Activated naive CD8-positive, alpha-beta T cell treated with anti-CD3 and anti-CD28 coated beads, Interleukin-2, amount 50 U/mL, for 16 hours (primary cell): ENCODE measurements at places on chromosomes 12 and 14.

GRCh38 chr14:71119075-71119474, 211.8 kb downstream of the PCNX1 start:
- DNase-seq: no peak

GRCh38 chr12:130969223-130969622, 15.5 kb downstream of the ADGRD1 start:
- DNase-seq: no peak

- no peak for DNase-seq
These were observed 254.4 kb upstream of the BTG1 start for GRCh38 chr12:92400006-92400405.

GRCh38 chr12:132490422-132491137, 629 bp downstream of the FBRSL1 start:
- DNase-seq: no peak

- no peak for DNase-seq
These were observed 26.1 kb upstream of the EIF4B start for GRCh38 chr12:52980096-52980649.

- no peak for DNase-seq
These were observed 5.6 kb upstream of the SERPINA9 start for GRCh38 chr14:94481468-94482131.

GRCh38 chr14:95480109-95480886, 36.2 kb downstream of the SYNE3 start:
- no peak for DNase-seq

DNA sequence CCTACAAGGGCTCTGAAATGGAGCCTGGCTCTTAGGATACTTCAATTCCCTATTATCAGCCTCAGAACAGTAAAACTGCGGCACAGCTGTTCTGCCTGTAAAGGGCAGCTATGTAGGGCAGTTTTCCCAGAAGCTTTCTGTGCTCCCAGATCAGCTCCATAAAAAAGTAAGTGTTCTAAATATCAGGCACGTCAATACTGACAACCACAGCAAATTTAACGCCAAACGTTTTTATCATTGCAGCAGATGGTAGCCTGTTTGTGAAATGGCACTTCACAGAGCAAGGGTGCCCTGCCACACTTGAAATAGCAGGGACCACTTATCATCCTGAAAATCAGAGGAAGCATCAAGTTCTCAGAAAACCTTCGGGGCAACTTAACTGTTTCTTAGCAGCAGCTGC, 54.8 kb upstream of the PTHLH start:
- no peak for DNase-seq

DNA sequence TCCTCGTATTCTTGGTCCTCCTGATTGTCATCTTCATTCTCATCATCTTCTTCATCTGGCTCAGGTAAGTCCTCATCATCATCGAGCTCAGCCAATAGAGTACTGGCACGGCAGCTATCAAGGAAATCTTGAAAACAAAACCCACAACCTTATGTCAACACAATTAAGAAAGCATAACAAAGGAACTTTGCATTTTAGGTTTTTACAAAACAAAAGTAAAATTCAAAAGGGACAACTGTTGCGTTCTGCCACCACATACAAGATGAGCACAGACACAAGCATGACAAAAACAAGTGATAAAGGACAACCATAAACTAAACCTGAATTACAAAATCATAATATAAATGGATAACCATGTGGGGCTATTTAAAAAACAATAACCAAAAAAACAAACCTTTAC, 84.7 kb downstream of the HECTD1 start:
- no peak for DNase-seq

- no peak for DNase-seq
These were observed 28.9 kb upstream of the EML1 start for GRCh38 chr14:99764222-99764706.

DNA sequence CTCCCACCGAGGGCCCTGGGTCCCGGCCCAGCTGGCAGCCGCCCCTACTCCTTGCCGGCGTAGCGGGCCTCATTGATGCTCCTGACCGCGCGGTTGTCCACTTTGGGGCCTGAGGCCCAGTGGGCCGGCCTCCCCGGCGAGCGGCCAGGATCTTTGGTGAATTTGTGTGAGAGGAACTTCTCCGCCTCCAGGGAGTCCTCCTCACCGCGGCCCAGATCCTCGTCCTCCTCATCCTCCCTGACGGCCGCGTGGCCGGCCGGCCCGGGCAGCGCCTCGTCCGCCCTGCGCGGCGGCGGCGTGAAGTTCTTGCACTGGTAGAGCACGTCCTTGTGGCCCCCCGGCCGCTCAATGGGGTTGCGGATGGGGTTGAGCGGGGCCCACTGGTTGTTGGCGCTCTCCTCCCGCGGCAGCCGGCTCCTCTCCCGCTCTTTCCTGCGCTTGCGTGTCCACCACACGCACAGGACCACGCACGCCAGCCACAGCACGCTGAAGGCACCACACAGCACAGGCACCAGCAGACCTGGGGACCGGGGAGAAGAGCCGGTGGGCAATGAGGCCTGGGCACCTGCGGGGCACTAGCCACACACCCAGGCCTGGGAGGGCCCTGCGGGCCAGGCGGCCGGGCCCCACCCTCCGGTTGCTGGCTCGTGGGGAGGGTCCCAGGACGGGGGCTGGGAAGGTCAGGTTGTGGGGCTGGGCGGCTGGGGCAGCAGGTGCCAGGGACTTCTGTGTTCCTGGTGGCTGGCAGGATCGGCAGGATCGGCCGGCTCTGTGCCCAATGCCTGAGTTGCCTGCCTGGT, 25.7 kb downstream of the JAG2 start:
- DNase-seq: no peak

- no peak for DNase-seq
These were observed 52.5 kb upstream of the PLEKHG7 start for GRCh38 chr12:92650228-92650822.

DNA sequence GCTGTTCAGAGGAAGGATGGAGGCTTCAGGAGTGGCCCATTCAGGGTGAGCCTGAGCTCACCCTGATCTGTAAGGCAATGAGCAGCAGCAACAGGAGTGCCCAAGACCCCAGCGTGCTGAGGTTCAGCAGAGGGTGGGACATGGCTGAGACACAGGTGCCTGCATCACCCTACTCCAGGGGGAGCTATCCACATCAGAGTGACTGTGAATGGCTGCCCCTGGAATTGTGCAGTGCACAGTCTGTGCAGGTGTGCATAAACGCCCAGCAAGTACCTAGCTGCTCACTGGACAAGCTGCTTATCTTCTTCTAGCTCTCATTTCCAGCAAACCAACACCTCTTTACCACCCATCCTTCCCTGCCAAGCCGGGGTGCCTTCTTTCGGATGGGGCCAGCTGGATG, 140.6 kb upstream of the PRMT8 start:
- no peak for DNase-seq

DNA sequence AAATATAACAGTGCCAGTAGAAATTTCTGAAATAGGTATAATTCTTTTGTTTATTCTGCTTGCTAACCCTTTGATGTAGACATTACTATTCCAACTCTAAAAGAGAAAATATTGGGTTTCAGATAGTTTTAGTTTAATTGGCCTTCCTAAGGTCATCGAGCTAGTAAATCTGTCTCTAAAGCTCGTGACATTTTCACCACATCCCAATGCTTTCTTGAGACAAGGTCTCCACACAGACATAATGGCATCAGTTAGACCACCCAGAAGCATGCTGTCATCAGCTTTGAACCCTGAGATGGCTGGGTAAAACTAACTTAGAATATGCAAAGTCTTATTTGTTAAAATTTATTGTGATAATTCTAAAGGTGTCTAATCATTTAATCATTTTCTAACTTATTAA, 52.0 kb downstream of the PIK3C2G start:
- DNase-seq: no peak

GRCh38 chr14:60565211-60565610, 56.3 kb downstream of the SIX6 start:
- no peak for DNase-seq

GRCh38 chr14:45715946-45716345, 462.9 kb upstream of the MIS18BP1 start:
- DNase-seq: no peak

DNA sequence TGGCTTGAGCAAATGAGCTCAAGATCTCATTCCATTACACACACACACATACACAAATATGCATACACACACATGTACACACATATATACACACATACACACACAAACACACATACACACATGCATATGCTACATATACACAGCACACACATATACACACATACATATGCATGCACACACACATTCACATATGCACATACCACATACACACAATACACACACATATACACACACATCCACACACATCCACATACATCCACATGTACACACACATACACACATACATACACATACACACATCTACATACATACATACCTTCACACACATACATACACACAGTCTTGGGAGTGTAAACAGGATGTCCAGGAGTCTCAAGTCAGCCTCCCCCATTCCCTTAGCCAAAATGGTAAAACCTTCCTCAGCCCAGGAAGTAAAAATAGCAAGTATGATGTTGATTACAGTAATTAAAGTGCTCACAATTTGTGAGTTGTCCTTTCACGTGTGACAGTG, 12.8 kb downstream of the HHIPL1 start:
- DNase-seq: no peak

- no peak for DNase-seq
These were observed 185.0 kb downstream of the DPF3 start for GRCh38 chr14:72708708-72709475.

DNA sequence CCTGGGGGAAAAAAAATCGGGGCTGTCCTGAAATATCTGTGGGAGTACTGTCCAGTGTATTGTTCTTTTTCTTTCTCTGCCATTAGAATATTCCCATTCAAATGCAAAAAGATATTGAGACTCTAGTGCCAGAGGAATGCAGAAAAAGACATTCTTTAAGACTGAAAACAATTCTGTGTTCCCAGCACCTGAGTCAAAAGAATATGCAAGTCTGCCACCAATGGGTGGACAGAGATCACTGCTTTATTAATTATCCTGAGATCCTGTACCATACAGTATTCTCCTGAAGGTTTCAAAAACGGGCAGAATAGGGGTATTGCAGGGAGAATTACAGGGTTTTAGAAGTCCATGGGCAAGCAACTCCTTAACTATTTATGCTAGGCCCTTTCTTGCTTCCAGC, 361.8 kb downstream of the C12orf50 start:
- DNase-seq: no peak

GRCh38 chr12:3315201-3315661, 175.8 kb upstream of the PRMT8 start:
- DNase-seq: no peak

- no peak for DNase-seq
These were observed 5.1 kb downstream of the CLMN start for GRCh38 chr14:95314609-95315008.

GRCh38 chr12:50188875-50189575, 21.9 kb upstream of the CERS5 start:
- no peak for DNase-seq

- DNase-seq: no peak
These were observed 2.2 kb downstream of the ENO2 start for GRCh38 chr12:6916426-6917200.

DNA sequence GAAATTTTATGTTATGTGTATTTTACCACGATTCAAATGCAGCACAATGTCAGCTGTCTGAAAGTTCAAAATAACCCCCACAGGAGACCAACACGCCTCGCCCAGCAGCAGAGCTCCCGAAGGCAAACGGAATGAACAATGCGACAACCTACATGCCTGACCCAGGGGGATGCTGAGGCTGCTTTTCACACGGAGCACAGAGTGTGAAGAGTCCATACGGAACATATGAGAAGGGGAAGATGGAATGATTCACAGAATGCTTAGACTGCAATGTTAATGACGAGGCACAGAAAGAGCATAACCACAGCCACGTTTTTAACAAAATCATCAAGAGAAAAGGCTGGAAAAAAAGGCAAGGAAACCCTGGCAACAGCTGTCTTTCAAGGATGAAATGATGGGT, 22.6 kb downstream of the ZFYVE21 start:
- DNase-seq: no peak

GRCh38 chr12:12474471-12474928, 88.2 kb downstream of the DUSP16 start:
- no peak for DNase-seq

DNA sequence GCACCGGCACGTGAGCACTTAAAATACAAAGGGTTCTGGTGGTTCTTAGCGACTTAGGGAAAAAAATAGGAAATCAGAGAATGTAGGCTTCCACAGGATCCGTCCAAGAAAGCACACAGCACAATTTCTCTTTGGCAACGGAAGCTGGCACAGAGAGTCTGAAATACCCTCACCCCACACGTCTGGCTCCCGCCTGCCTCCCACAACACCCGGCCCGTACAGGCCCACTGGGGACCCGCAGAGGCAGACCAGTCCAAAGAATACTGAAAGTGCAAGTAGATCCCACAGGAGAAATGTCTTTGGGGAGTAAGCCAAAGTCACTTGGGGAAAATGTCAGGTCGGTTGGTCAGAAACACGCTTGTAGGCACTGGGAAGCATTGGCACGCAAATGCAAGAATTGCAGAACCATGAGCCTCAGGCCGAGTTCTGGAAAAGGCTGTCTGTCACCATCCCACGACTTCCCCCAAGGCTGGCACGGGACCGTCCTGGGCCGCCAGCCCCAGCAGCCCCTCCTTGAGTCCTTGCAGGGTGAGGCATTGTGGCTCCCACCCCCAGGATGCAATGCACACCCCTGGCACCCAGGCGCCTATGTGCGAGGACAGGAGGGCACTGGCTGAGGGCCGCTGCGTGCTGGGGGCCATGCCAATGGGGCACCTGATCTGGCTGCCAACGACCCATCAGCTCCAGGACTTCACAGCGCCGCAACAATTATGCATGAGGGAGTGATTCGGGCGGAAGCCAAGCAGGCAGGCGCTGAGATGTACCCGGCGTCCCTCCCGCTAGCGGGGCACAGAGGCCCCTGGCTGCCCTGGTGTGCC, 29.7 kb downstream of the CHGA start:
- no peak for DNase-seq

GRCh38 chr14:32606301-32606700, 277.2 kb downstream of the AKAP6 start:
- DNase-seq: no peak

DNA sequence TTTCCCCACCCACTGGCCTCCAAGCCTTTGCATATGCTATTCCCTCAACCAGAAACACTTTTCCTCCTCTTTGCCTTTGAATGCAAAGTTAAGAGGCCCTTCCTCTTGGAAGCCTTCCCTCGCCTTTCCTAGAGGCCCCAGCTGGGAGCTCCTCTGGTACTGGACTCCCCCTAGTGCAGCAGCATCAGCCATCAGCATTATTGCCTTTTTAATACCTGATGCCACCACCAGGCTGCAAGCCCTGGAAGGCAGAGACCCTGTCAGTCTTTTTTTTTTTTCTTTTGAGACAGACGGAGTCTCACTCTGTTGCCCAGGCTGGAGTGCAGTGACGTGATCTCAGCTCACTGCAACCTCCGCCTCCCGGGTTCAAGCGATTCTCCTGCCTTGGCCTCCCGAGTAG, 19.1 kb upstream of the PLA2G1B start:
- DNase-seq: no peak

DNA sequence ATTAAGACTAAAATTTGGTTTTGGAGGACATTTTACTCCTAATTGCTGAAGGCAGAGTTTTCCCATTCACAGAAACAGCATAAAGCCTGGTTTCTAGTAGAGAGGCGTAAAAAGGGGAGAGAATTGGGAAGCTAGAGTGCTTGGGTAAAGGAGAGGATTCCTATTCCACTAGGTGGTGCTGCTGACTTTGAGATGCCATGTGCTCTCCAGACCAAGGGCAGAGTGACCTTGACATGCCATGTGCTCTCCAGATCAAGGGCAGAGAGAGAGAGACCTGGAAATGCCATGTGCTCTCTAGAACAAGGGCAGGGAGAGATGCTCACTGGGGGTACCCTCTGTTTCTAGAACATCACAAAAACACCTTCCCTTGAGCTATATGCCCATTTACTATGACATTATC, 176.2 kb upstream of the PDZRN4 start:
- DNase-seq: no peak
